ENCODE measurements at places on chromosomes 6 and 20.

DNA sequence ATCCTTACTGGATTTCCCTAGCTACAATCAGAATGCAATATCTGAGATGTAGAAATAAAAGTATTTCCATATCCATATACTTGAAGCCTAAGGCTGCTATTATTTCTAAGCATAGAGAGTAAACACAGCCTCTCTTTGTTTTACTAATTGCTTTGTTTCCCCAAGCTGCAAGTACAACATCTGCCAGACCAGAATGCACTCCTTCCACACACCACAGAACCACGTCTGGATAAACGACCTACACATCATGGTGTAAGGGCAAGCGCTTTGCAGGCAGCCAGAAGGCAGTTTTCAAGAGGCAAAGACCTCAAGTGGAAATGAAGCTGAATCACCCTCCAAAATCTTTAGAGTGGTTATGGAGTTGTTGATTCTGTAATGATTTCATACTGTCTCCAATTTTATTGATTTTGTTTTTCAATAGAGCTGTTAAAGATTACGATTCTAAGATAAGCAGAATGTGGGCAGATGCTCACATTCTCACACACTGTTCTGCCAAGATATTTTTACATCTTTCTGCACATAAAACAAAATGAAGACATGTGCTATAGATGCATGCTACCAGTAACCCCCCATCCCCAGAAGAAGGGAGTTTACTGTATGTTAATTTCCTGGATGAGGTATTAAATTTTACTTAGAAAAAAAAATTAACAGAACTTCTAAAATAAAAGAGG, 88.8 kb downstream of the THEMIS start:
- DNase-seq = peak; percentile 96

DNA sequence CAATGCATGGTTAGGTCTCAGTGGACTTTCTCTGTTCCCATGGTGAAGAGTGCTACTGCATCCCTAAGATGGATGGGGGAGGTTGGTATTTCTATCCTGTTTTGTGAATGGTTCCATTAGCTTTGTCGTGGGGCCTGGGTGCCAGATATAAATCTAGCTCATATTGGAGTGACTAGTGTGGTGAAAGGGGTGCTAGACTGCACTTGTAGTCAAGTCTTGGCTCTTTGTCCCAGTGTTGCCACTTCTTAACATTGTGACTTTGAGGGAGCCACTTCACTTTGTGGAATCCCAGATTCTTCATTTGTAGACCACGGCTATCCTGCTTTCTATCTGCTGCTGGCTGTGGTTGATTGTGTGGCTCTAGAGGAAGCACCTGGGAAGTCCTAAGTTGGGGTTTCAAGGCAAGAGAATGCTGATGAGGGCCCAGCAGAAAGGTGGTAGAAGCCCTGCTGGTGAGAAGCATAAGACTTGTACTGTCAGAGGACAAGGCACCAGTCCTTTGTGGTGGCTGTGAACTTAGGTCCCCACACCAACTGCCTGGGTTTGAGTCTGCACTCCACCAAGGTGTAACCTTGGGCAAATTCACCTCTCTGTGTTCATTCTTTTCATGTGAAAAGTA, 44.1 kb downstream of the VAPB start:
- no peak for DNase-seq

- peak; percentile 75 for DNase-seq
Observed at GRCh38 chr6:112163295-112164257, 76.2 kb downstream of the FAM229B start.

- DNase-seq = no peak
Observed at GRCh38 chr6:90274451-90275030, 22.1 kb downstream of the BACH2 start.

DNA sequence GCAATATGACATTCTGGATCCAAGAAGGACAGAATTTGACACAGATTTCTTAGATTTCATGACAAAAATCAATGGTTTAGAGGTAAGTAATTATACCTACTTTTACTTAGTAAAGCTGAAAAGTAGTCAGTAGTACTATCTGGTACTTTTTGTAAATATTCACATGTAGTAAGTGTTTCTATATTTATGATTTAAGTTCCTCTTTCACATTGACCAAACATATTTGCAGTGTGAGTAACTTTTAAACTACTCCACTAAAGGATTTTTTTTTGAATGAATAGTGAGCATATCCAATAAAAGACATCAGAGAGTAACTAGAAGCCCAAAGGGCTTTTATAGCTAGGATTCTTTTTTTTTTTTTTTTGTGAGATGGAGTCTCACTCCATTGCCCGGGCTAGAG, 60.8 kb downstream of the DNAH8 start:
- DNase-seq = no peak

DNA sequence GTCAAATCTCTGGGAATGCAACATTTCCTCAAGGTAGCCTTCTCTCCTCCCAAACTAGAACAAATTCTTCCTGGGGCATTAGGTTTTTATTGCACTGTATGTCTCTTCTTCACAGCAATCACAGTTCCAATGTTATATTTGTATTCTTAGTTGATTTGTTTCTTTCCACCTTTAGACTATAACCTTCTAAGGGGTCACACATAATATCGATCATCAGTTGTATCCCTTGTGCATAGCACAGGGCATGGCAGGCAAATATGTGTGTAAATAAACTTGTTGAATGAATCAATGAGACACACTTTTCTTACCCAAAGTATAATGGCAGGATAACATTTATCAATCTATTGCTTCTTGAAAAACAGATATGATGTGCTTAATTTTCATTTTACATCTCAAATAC, 81.0 kb downstream of the ATG5 start:
- DNase-seq = no peak

- no peak for DNase-seq
Observed at GRCh38 chr6:54262499-54262898, 45.7 kb upstream of the TINAG start.
